Non-pigmented ciliary epithelial cell (primary cell): ENCODE measurements at places on chromosomes 5 and 9.
A peak's percentile ranks its signal among the peaks of the same experiment; 100 is the strongest.

- no peak for DNase-seq
Observed at GRCh38 chr9:38686933-38687332, 33.0 kb downstream of the FAM240B start.

- no peak for DNase-seq
Observed at GRCh38 chr5:118882666-118883065, 105.7 kb downstream of the DTWD2 start.

- DNase-seq, result no peak
Observed at GRCh38 chr5:33425314-33425713, 15.5 kb upstream of the TARS1 start.

DNA sequence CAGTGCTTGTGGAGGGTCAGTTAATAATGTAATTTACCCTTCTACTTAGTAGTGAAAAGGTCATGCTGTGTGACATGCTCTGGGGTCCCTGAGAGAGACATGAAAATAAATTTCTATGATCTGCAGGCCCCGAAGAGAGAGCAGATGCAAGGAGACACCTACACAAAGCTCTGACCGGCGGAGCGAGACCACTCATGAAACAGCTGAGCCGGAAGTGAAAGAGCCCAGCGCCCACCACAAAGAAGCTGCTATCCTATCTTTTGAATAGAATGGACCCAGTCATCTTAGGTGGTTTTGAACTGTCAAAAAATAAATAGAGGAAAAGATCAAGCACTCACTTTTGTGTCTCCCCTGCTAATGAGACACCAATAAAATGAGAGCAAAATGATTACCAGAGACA, 190.0 kb downstream of the MED10 start:
- no peak for DNase-seq

DNA sequence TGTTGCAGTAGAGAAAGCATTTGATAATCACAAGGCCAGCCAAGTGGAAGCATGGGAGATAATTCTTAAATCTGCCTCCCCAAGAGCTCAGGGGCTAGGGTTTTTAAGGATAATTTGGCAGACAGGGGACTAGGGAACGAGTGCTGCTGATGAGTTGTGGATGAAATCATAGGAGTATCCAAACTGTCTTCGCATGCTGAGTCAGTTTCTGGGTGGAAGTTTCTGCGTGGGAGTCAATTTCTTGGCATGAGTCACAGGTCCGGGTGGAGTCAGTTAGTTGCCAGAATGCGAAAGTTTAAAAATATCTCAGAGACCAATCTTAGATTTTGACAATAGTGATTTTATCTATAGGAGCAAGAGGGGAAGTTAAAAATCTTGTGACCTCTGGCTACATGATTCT, 112.6 kb downstream of the TMC1 start:
- peak; percentile 57 for DNase-seq

DNA sequence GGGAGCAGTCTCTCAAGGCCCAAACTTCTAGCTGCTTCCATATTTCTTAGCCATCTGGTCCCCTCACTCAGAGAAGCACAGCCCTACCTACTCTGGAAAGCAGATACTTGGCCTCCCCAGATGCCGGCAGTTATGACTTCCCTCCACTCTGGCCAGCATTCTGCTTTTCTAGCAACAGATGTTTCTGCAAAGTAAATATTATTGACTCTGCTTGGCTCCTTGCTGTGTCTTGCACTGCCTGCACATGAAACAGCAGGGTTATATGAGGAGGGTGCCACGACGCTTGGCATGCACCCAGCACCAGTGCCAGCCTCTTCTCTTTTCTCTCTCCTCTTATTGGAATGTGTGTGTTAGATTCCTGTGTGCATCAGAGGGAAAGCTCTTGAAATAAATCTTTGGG, 99.7 kb downstream of the ARHGAP26 start:
- DNase-seq, result no peak

GRCh38 chr9:9631284-9631683, 981.5 kb downstream of the PTPRD start:
- no peak for DNase-seq

DNA sequence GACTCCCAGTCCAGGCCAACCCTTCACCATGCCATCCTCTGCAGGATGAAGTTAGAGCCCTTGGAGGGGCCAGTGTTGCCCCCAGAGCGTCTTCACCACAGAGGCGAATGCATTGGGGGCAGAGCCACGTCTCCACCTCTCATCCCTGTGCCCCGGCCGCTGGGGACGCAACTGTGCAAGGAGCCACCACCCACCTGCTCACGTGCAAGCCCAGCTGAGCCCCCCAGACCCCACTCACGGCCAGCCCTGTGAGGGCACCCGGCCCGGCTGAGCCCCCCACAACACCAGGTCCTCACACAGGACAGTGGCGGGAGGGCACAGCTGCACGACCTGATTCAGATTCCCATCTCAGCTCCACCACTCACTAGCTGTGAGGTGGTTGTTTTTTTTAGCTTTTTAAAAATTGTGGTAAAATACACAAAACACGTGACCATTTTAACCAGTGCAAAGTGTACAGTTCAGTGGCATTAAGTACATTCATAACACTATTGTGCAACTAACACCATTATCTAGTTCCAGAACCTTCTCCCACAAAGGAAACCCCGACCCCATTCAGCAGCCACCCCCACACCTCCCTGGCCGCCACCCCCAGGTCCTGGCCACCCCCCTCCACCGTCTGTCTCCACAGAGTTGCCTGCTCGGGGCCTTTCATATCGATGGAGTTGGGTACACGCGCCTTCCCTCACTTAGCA, 33.5 kb upstream of the UBAC1 start:
- no peak for DNase-seq

DNA sequence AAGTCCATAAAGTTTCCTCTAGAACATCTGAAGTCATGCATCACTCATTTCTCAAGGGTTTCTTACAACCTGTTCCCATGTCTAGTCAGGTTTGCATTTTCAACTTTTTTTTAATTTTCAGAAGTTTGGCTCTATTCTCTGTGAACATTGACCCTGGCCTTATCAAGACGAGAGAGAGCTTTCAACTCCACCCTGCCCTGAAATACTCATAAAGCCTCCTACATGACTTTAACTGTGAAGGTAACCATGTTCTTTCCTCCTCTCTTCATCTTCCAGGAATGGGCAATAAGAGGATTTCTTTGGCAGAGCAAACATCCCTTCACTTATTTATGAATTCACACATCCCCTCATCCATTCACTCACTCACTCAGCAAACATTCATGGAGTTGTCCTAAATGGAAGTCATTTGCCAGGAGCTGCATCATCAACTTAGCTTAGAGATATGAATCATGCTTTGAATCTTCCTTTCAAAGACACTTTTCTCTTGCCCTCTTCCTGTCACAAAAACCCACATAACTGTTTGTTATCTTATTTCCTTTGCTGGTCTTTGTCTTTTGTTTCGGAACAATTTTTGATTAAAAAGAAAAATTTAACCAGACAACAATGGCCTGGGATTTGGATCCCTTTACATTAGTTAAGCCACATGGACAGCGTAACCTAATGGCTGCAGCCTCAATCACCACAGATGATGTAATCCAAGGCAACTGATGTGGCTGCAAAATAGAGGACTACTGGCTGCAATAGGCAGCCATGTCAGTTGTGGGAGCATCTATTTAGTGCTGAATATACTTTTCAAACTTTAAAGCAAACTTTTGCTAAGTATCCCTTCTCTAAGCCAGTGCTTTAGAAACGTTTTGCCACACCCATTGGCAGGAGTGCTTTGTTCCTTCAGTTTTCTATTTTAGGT, 43.0 kb upstream of the GNAQ start:
- DNase-seq, result no peak

GRCh38 chr5:143044265-143044664, 274.1 kb downstream of the ARHGAP26 start:
- no peak for DNase-seq

DNA sequence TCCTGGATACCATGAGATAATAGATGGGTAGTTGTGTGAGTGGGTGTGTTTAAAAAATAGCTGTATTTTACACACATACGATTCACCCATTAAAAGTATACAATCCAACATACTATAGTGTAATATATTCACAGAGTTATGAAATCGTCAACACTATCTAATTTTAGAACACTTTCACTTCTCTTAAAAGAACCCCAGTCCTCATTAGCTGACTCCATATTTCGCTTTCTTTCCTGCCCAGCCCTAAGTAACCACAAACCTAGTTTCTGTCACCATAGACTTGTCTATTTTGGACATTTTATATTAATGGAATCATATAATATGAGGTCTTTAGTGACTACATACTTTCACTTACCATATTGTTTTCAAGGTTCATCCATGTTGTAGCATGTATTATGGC, 63.8 kb upstream of the S1PR3 start:
- DNase-seq, result no peak

GRCh38 chr9:91809581-91810285, 140.3 kb downstream of the ROR2 start:
- no peak for DNase-seq

- no peak for DNase-seq
Observed at GRCh38 chr9:110178281-110178680, 29.7 kb downstream of the C9orf152 start.

DNA sequence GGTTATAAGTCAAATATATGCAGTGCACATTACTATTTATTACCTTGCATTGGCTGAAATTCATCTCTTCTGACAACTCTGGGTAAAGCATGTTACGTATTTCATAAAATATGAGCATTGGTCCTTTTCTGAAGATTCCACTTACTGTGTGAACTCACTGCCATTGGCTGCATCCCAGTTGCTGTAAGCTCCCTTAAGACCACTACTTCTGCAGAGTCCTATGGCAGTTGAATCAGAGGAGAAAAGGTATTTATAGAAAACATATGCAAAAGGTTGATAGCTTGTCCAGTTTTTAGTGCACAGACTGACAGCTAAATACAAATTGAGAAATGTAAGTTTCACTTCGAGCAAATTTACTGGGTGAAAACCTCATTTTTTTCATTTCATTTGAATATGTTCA, 394.6 kb upstream of the ARRDC3 start:
- no peak for DNase-seq

GRCh38 chr5:141966275-141966962, 2.5 kb upstream of the RNF14 start:
- no peak for DNase-seq

GRCh38 chr9:80437825-80438224, 866.1 kb downstream of the TLE4 start:
- no peak for DNase-seq

DNA sequence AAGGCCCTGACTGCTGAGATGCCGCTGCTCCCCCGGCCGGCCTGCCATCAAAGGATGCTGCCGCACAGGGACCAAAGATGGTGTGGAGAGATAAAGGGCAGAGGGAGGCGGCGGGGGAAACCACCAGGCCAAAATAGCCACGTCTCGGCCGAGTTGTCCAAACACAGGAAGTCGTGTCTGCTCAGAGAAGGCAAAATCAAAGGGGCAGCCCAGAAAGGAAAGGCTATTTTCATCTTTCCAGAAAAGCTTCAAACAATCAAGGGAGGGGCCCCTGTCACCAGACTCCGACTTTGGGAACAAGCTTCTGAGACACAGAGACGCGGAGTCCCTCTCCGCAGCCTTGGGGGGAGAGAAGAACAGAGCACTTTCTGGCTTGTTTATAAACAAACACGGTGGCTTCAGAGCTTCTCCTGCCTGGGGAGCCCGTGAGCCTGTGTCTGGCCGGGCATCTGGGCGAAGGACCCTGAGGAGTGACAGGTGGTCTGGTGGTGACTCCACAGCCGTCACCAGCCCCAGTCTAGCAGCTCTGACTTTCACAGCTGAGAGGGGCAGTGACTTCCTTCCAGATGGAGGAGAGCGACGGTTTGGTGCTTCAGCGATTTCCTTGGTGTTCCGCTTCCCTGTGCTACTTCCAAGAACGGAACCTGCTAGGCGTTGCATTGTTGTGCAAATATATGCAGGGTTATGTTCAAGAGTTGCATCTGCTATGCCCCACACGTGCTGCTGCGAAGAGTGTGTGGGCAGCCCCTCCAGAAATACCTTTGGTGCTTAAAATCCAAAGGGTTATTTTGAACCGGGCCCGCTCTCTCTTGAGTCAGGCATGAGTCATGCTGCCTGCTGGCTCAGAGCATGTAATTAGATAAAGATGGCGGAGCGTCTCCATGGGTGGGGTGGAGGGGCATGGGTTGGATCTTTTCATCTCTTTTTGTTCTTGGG, 24.0 kb downstream of the ADAMTSL2 start:
- peak; percentile 40 for DNase-seq
